Left ventricle myocardium inferior (tissue), 1 donor: ENCODE measurements at places on chromosomes 11 and 22.

GRCh38 chr11:65274735-65275682 is 13.2 kb downstream of the POLA2 start:
- H3K4me3 ChIP-seq = no peak overlapping the region
- no peaks in the 10 kb centered on the region for H3K27me3 ChIP-seq
- peak; percentile 60 for DNase-seq
- H3K27ac ChIP-seq = peak overlapping the region; percentile 71
- H3K4me1 ChIP-seq = peaks cover 25% of the 10 kb centered on the region
- H3K36me3 ChIP-seq = peaks cover 9% of the 10 kb centered on the region

GRCh38 chr11:35103366-35104208 is 35.4 kb upstream of the CD44 start:
- H3K36me3 ChIP-seq = no peaks in the 10 kb centered on the region
- no peak for DNase-seq
- no peaks in the 10 kb centered on the region for H3K27me3 ChIP-seq
- no peak overlapping the region for H3K4me3 ChIP-seq
- H3K27ac ChIP-seq = no peak overlapping the region

DNA sequence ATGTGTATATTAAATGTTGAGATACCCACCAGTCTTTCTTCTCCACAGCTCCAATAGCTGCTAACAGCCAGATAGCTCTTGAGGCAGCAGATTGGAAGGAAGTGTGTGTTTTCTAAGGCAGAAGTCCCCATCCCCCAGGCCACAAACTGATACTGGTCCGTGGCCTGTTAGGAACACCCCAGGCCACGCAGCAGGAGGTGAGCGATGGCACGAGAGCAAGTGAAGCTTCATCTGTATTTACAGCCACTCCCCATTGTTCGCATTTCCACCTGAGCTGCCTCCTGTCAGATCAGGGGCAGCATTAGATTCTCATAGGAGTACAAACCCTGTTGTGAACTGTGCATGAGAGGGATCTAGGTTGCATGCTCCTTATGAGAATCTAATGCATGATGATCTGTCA is 12.7 kb downstream of the CCDC73 start:
- peaks cover 5% of the 10 kb centered on the region for H3K27me3 ChIP-seq
- no peak overlapping the region for H3K4me3 ChIP-seq
- no peaks in the 10 kb centered on the region for H3K4me1 ChIP-seq
- H3K36me3 ChIP-seq = no peaks in the 10 kb centered on the region

DNA sequence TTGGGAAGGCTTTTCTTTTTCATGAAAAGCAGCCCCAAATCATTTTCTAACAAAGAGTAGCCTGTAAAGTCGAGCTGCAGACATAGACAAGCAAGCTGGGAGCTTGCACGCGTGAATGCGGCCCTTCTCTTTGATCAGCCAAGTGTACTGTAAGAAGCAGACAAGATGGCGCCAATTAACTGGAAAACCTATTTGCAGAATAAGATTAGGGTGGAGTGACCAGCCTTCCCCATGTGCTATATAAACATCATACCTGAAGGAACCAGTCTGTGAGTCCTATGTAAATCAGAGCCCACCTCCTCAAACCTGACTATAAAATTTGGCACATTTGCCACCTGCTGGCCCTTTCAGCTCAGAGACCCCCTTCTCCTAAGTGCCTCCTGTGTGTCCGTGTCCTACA is 982.7 kb downstream of the OPCML start:
- no peak overlapping the region for H3K4me3 ChIP-seq
- no peak for DNase-seq
- H3K27me3 ChIP-seq = peaks cover 11% of the 10 kb centered on the region
- H3K4me1 ChIP-seq = no peaks in the 10 kb centered on the region
- H3K36me3 ChIP-seq = no peaks in the 10 kb centered on the region
